Activated effector memory CD4-positive, alpha-beta T cell treated with Interleukin-2 at 50 U/mL for 16 hours (primary cell): ENCODE measurements at places on chromosomes 6 and 20.
A peak's percentile ranks its signal among the peaks of the same experiment; 100 is the strongest.

DNA sequence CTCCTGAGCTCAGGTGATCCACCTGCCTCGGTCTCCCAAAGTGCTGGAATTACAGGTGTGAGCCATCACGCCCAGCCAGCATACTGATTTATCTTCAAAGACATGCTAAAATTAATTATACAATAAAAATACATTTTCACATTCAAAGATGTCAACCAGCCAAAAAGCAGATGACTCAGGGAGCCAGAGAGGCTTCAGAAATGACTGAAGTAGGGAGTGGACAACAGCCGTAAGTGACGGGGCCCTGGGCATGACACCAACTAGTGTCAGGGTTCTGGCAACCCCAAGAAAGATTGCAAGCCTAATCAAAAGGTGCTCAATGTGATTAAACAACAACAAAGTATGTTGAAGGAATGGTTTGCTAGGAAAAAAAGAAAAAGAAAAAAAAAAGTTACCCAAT is 28.4 kb downstream of the GPLD1 start:
- DNase-seq: no peak

- no peak for DNase-seq
These were observed 11.3 kb downstream of the DIDO1 start for GRCh38 chr20:62914970-62915457.

- DNase-seq: no peak
These were observed 7.2 kb downstream of the MYLK4 start for GRCh38 chr6:2743280-2744208.

GRCh38 chr20:58553841-58554240 is 38.6 kb upstream of the APCDD1L start:
- no peak for DNase-seq

- no peak for DNase-seq
These were observed 279.9 kb downstream of the SLC35F1 start for GRCh38 chr6:118186672-118187567.

DNA sequence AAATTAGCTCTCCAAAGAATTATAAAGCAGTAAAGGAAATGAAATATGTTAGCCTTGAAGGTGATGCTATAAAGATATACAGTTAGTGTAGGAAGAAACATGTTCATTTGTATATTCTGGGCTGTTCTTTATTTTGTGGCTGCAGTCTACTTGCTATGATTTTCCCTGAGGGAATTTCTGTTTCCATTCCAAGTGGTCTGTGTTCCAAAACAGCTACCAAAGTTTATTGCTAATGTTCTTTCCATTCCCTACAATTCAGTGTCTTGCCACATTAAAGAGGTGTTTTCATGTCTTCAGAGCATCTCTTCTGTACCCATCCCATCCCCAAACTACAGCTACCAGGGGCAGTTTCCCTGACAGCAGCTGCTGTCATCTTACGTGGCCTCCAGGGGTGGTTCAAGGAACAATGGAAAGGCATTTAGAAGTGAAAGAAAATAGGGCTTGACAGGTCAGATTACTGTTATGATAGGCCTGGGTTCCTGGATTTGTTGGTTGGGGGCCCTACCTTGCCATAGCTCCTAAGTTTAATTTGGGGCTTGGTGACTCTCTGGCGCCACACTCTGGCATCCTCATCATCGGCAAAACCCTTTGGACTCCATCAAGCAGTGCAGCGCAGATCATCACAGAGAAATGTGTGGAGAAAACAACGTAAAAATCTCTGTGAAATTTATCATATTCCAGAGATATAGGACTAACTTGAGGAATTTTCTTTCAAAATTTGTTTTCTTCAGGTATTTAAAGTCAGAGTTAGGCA is 33.8 kb upstream of the AIG1 start:
- peak; percentile 20 for DNase-seq

DNA sequence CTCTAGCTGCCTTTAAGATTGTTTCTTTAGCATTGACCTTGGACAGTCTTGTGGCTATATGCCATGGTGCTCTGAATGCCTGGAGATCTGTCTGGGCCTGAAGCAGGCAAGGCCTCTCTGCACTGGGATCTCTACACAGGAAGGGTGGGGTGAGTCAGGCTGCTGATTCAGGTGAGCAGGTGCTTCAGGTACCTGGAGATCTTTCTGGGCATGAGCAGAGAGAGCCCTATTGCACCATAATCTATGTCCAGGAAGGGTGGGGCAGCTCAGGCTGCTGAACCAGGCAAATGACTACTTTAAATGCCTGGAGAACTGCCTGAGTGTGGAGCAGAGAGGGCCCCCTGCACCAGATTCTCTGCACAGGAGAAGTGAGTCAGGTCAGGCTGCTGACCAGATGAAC is 94.5 kb downstream of the TPBG start:
- no peak for DNase-seq

GRCh38 chr6:154358019-154358545 is 1.5 kb upstream of the IPCEF1 start:
- DNase-seq: no peak

- DNase-seq: no peak
These were observed 99.1 kb upstream of the PRDM1 start for GRCh38 chr6:105986998-105987397.

DNA sequence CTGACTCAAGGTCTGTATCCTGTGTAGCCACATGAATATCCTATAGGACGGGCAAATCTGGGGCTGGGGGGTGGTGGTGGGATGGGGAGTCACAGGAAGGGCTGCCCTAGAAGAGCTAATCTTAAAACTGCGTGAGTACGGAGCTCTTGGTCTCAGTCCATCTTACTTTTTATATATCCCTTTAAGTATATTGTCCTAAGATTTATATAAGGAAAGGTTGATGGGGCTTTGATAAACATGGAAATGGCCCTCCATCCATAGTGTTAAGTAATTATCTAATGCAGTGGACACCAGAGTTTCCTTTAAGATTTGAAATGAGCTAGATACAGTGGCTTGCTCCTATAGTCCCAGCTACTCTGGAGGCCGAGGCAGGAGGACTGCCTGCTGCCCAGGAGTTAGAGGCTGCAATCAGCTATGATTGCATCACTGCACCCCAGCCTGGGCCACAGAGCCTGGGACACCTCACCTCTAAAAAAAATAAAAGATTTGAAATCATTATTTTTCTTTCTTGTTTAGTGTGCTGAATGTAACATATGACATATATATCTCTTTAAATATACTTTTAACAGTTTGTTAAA is 24.2 kb upstream of the DYNLRB1 start:
- DNase-seq: no peak

GRCh38 chr6:14272737-14273085 is 155.1 kb downstream of the CD83 start:
- no peak for DNase-seq

DNA sequence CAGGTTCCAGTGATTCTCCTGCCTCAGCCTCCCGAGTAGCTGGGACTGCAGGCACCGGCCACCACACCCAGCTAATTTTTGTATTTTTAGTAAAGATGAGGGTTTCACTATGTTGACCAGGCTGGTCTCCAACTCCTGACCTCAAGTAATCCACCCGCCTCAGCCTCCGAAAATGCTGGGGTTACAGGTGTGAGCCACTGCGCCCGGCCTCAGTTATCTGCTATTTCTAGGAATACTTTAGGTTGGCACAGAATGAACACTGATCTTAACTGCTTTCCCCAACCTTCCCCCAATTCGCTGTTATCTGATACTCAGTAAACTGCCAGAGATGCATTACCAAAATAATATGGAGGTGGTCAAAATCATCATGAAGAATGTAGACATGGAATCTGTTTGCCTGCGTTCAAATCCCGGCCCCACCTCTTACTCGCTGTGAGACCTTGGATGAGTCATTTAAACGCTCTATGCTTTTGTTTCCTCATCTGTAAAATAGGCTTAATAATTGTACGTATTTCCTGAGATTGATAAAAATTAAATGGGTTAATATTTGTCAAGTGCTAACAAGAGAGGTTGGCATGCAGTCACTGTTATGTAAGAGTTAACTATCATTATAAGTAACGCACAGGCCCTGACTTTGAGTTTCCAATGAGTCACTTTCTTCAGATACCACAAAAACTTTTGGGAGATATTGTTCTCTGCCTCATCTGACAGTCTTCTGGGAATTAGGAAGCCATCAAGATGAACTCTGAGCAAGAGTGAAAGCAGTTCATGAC is 44.5 kb upstream of the NCOA3 start:
- DNase-seq: no peak

DNA sequence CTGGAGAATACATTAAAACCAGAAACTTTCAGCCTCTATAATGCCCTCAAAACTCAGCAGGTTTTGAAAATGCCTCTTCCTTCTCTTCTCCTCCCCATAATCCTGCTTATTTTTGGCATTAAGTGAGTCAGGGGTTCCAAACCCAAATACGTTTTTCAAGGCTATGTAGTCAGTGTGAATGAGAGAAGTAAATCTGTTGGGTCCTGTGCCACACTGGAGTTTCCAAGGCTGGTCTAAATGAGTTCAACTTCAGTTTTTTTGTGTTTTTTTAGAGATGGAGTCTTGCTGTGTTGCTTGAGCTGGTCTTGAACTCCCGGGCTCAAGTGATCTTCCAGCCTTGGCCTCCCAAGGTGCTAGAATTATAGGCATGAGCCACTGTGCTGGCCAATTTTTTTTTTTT is 20.9 kb downstream of the PTPRA start:
- DNase-seq: no peak

- no peak for DNase-seq
These were observed 179.2 kb upstream of the BMP2 start for GRCh38 chr20:6588296-6588695.

DNA sequence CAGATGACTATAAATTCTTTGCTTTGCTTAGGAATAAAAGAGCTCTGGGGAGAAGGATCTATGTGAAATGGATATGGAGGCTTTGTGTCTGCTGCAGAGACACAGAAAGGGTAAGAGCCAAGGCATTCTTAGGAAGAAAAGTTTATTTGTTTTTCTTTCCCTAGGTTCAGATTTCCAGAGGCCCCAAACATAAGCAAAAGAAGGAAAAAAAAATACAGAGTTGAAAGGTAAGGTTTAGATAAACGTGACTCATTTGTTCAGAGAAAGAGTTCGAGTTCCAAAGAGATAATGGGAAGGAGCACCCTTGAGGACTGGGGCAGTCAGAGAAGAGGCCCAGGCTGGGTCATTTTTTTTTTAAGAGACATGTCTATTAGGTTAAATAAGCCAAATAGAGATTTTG is 27.4 kb upstream of the BMP5 start:
- DNase-seq: no peak

DNA sequence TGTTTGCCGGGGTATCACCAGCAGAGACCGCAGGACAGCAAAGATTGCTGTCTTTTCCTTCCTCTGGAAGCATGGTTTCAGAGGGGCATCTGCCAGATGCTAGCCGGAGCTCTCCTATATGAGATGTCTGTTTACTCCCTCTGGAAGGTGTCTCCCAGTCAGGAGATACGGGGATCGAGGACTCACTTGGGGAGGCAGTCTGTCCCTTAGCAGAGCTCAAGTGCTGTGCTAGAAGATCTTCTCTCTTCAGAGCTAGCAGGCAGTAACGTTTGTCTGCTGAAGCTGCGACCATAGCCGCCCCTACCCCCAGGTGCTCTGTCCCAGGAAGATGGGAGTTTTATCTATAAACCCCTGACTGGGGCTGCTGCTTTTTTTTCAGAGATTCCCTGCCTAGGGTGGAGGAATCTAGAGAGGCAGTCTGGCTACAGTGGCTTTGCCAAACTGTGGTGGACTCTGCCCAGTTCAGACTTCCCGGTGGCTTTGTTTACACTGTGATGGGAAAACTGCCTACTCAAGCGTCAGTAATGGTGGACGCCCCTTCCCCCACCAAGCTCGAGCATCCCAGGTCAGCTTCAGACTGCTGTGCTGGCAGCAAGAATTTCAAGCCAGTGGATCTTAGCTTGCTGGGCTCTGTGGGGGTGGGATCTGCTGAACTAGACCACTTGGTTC is 133.0 kb upstream of the FLRT3 start:
- DNase-seq: no peak

DNA sequence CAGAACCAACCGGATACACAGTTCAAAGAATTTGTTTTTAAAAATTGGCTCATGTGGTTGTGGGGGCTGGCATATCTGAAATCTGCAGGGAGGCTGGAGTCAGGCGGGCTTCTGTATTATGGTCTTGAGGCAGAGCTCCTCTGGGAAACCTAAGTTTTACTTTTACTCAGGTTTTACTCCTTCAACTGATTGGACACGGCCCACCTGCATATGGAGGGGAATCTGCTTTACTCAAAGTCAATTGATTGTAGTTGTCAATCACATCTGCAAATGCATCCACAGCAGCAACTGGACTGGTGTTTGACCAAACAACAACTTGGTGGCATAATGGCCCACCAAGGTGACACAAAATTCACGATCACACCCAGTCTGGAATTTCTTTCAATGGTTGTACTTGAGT is 103.4 kb downstream of the ERMARD start:
- DNase-seq: no peak

GRCh38 chr6:156379392-156380289 is 397.5 kb upstream of the ARID1B start:
- no peak for DNase-seq

DNA sequence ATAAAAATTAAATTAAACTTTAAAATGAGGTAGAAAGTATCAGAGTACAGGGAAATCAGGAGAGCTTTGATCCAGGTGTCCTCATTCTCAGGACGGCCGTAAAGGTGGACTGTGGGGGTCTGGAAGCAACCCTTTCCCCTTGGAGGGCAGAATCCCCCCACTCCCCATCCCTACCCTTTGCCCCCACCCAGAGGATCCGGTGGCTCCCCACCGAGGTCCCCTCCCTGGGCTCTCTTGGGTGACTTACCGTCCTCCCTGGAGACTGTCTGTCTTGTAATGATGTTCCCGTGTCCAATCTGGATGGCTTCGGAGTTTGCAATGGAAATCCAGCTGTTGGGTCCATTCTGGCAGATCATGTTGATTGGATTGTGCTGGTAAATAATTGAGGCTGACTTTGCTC is 7.3 kb downstream of the ZBP1 start:
- DNase-seq: no peak

GRCh38 chr20:32539817-32540675 is 45.1 kb downstream of the NOL4L start:
- peak; percentile 69 for DNase-seq

- no peak for DNase-seq
These were observed 579.9 kb downstream of the MMUT start for GRCh38 chr6:48883116-48883515.

- DNase-seq: no peak
These were observed 23.0 kb downstream of the LATS1 start for GRCh38 chr6:149694921-149695320.

DNA sequence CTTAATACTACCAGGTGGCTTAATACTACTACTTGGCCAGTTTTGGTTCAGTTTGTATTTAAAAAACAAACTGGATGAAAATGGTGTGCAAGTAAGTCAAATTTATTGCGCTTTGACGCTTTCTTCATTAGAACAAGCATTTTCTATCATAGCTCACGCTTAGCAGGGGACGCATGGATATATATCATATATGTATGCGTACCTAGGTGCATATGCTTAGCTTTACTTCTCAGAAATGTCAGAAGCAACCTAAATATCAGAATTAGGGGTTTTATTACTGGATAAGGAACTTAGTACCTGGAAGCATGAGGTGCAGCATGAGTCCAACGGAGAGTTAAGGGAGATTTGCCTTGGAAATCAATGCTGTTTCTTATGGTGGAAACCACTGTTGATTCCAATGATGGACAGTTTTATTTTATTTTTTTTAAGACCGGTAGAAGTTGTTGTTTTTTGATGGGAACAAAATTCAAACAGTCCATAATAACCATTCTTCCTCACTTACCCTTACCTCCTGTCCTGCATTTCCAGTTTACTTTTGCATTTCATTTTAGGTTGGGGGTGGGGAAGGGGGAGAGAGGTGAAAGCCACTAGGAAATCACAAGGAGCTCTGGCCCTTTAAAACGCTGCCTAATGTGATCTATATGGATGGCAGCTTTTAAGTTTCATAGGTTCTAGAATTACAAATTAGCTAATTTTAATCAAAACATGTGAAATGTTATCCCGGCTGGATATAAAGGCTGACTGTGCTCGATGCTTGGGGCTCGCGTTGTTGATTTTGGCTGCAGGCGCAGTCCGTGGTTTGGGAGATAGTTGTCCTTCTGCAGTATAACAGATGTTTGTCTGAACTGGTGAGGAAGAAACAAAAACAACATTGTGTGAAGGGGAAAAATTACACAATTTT is 2.1 kb downstream of the SOBP start:
- DNase-seq: no peak
